ENCODE measurements at places on chromosomes 1 and 21.

- peak; percentile 61 for DNase-seq
These were observed 88.9 kb downstream of the CRB1 start for GRCh38 chr1:197356723-197357533.

- DNase-seq = no peak
These were observed 26.3 kb downstream of the SYDE2 start for GRCh38 chr1:85174503-85174902.

DNA sequence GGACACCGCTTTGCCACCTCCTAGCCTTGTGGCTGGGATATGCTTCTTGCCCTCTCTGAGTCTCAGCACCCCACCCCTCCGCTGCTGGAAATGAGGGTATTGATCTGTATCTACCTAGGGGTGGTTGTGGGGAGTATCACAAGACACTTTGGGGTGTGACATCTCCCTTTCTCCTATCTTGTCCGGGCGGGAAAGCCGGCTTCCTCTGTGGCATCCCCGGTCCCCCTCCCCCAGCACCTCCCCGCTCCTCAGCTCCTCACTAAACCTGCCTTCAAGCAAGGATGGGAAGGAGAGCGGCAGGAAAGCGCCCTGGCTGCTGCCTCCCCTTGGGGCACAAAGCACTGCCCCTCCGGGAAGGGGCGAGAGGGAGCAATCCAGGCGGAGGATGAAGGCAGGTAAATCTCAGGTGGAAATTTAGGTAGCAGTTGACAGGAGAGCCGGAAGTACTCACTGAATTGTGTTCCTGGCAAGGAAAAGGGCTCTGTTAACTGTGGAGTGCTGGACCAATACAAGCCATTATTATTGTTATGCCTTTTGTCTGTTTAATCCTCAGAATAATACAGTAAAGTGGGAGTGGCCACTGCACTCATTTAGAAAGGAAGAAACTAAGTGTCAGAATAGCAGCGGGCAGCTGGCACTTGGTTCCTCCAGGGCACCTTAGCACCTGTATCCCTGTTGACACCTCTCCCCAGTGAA is 49.0 kb upstream of the LRP8 start:
- DNase-seq = no peak

DNA sequence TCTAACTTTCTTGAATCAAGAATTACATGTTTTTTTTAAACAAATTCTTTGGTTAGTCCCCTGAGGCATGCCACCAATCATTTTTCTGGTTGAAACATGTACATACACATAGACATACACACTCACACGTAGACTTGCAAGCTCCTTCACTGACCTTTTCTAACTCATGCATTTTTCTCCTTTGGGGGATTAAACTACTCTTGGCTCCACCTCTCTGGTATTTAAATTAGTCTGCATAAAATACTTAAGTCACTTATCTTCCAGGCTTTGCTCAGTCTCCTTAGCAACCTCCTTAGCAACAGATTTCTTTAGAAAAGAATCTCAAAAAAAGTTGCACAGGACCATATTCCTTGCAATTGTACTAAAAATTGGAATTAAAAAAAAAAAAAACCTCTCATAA is 440.9 kb upstream of the LRRC7 start:
- DNase-seq = no peak

GRCh38 chr1:194174528-194174927 is 988.1 kb upstream of the B3GALT2 start:
- no peak for DNase-seq

GRCh38 chr1:32448773-32449456 is 16.0 kb upstream of the ZBTB8B start:
- DNase-seq = peak; percentile 10

GRCh38 chr1:192802406-192802805 is 6.4 kb upstream of the RGS2 start:
- DNase-seq = peak; percentile 24

- peak; percentile 66 for DNase-seq
These were observed 140.6 kb upstream of the SAMSN1 start for GRCh38 chr21:14686466-14687267.

DNA sequence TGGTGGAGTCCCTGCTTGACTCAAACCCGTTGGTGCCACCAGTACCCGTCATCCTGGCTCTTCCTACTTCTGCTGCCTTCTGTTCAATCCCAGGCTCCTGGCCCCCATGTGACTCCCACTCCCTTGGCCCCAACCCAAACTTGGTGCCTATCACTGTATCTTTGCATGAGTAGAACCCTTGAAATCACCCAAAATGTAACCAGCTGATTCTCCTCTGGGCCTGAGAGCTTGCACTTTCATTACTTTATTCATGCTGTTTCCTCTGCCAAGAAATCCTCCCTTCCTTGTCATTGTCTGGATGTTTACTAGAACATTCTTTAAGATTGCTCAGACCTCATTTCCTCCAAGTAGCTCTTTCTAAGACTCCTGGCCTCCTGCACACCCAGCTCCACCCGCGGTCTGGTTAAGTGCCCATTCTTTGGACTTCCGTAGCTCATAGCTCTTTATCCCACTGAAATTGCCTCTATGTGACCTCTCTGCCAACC is 15.7 kb downstream of the PTAFR start:
- peak; percentile 75 for DNase-seq

GRCh38 chr1:26923711-26924110 is 2.2 kb downstream of the NUDC start:
- DNase-seq = peak; percentile 36

GRCh38 chr1:77283701-77284425 is 2.0 kb downstream of the AK5 start:
- DNase-seq = no peak

GRCh38 chr1:177847843-177848242 is 122.0 kb downstream of the SEC16B start:
- no peak for DNase-seq

DNA sequence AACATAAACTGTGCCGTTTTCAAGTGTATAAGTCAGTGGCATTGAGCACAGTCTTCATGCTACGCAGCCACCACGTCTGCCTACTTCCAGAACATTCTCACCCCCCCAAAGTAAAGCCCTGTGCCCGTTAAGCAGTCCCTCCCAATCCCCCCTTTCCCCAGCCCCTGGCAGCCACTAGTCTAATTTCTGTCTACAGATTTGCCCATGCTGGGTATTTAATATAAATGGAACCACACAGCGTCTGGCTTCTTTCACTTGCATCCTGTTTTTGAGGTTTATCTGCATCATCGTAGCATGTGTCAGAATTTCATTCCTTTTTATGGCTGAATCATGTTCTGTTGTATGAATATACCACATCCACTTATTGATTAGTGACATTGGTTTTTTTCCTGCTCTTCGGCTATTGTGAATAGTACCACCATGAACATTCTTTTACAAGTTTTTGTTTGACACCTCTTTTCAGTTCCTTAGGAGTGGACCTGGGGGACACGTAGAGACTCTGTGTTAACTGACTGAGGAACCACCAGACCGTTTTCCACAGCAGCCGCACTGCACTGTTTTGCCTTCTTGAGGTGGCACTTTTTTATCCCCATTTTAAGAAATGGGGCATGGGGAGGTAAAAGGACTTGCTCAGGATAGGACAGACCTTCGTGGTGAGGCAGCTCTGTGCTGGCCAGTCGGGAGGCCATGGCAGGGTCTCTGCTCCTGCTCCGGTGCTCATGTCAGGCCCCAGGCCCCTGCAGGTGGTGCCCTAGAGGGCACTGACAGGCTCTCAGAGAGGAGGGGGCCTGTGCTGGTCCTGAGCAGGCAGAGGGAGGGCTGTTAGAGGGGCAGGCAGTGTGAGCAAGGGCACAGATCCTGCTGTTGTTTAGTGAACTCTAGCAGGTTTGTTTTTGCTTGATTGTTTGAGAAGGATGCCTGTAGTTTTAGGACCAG is 123.8 kb downstream of the PCBP3 start:
- no peak for DNase-seq

- DNase-seq = peak; percentile 67
These were observed at the start of gene IFNGR2 for GRCh38 chr21:33403128-33403785. Gene IFNGR2, plus strand, starts transcription at chr21:33403413. Its CDS starts 131 bp downstream, at chr21:33403544.

DNA sequence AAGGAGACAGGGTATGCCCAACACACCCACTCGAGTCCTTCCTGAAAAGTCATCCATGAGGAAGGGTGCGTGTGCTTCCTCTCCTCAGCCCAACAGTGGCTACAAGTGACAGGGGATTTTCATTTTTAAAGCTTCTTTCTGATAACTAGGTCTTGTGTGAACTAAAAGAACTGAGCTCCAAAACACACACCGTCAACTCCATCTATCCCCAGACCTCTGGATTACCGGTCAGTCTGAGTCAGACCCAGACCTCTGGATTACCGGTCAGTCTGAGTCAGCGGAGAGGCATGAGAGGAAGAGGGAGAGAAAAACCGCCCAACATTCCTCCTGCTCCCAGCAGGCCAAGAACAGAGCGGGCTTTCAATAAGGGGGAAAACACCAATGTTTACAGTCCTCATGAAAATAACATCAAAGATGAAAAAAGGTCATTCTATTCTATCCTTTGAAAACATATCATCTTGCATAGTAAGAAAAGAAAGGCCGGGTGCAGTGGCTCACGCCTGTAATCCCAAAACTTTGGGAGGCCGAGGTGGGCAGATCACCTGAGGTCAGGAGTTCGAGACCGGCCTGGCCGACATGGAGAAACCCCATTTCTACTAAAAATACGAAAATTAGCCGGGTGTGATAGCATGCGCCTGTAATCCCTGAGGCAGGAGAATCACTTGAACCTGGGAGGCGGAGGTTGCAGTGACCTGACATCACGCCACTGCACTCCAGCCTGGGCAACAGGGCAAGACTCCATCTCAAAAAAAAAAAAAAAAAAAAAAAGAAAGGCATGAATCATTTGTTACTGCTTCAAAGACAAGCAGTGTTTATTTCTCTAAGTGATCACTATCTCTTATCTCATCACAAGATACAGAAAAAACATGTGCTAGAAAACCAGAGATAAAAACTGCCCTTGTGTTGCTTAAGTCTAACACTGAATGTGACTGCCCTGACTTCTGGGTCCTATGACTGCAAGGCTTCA is 3.4 kb downstream of the PTTG1IP start:
- DNase-seq = peak; percentile 56

DNA sequence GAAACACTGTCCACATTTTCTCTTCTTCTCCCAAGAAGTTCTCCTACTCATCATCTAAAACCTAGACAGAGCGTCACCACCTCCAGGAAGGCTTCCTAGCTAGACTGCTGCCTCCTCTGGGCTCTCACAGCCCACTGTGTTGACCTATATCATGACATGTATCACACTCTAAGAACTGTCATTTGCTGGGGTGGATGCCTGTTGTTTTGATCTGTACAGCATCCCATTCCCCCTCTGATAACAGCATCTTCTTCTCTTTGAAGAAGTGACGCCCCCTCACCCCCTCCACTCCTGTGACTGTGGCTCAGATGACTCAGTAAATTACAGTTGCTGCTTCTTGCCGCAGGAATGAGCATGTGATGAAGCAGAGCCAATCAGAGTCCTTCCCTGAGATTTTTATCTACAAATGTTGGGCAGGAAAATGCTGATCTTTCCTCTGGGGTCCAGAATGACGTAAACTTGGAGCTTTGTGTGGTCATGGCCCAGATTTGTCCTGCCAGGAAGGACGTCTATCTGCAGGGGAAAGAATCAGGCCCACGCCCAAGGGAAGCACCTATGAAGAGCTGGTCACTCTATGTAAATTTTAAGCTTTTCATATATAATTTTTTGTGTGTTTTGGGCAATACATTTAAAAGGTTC is 28.0 kb upstream of the FOXO6 start:
- no peak for DNase-seq

- DNase-seq = no peak
These were observed 488.7 kb upstream of the USP24 start for GRCh38 chr1:55703726-55704363.

DNA sequence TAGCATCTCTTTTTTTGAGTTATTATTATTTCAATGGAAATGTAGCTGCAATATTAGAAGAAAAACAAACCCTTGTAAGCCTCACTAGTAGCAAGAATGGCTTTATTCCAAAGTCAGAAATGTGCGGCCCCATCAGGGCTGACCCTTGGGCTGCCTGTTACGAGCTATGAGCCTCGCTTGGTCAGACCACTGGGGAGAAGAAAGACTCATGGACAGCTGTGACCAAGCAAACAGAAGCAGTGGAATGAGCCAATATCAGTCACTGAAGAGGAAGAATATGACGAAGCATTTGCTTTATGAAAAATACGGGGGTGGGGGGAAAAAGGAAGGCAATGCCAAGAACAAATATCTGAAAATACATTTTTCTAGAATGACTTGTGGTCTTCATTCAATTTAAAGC is 504.5 kb downstream of the LMO4 start:
- DNase-seq = peak; percentile 50

- peak; percentile 76 for DNase-seq
These were observed at the start of gene RALGPS2 for GRCh38 chr1:178724728-178725465. Gene RALGPS2, plus strand, starts transcription at chr1:178725244. Its CDS starts 51,521 bp downstream, at chr1:178776765.

GRCh38 chr1:157193702-157194391 is 55.7 kb upstream of the ETV3 start:
- DNase-seq = peak; percentile 78

GRCh38 chr1:77044133-77044849 is 174.9 kb downstream of the PIGK start:
- no peak for DNase-seq

DNA sequence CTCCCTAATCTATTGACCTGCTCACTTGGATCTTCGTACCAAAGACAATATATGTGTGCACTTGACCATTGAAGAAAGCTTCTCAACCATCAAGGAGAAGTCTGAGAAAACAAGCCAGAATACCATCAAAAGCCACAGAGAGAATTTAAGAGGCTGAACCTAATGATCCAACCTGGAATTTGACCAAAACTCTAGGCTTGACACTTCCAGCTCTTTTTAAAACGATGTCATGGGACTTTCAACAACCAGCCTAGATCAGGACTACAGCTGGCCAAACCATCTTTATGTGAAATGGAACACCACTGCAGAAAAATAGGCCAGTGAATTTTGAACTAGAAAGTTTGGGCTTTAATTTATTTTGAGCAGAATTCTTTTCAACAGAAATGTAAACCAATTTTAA is 444.4 kb downstream of the LTN1 start:
- no peak for DNase-seq

GRCh38 chr1:46798810-46799209 is at the start of gene CYP4B1:
Gene CYP4B1, plus strand, starts transcription at chr1:46799046. Its CDS starts 36 bp downstream, at chr1:46799082.
- DNase-seq = no peak

- DNase-seq = no peak
These were observed 71.4 kb downstream of the MEGF6 start for GRCh38 chr1:3539707-3540425.

DNA sequence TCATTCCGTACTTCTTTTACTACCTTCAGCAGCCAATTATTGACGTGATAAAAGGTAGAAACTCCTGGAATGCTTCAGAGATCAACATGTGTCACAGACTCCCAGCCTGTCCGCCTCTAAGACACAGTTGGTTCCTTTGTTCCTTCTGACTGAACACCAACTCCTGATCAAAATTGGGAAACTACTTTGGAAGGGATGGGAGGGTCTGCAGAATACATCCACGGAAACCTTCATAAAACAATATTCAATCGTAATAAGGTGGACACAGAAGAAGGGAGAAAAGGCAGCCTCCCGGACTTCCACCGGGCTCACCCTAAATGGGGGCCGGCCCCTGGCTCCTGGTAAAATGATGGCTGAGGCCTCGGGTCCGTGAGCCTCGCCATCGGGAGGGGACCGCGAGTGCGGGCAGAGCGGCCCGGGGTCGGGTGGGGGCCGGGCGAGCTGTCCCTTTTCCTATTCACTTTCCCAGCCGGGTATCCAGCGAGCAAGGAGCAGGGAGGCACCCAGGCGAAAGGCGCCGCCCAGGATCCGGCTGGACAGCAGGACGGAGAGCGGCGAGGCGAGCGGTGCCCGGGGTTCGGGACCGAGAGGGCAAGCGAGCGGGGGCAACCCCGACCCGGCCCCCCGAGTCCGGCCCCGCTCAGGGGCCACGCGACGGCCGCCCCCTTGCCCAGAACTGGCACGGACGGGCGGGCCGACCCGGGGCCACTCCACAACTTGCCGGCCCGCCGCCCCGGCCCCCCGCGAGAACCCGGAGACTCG is 805 bp downstream of the NRIP1 start:
- peak; percentile 50 for DNase-seq

Measured in suppressor macrophage treated with lipopolysaccharide for 4 hours (primary cell).